ELF-1 (cell line): ENCODE measurements at places on chromosomes 6 and 20.

GRCh38 chr6:124879992-124880355 lies 82.3 kb upstream of the RNF217 start:
- no peak for DNase-seq

DNA sequence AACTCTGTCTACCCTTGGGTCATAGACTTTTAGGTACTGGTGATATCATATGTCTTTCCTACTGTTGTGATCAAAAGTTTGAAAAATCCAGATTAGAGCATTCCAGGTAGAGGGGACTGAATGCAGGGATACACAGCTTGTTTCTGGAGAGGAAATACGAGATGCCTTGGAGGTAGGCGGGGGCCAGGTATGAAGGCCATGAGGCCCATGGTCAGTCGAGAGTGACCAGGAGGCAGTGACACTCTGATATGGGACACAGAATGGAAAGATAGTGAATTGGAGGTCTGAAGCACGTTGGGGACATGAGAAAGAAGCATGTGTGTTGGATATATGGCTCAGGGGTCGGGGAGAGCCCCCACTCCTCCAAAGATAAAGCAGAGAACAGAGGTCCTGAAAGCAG lies 16.1 kb upstream of the SRSF3 start:
- no peak for DNase-seq

- DNase-seq, result no peak
Measured at GRCh38 chr20:45052698-45053429, 48.1 kb downstream of the KCNS1 start.

GRCh38 chr6:15285682-15286294 lies 39.9 kb downstream of the JARID2 start:
- no peak for DNase-seq

DNA sequence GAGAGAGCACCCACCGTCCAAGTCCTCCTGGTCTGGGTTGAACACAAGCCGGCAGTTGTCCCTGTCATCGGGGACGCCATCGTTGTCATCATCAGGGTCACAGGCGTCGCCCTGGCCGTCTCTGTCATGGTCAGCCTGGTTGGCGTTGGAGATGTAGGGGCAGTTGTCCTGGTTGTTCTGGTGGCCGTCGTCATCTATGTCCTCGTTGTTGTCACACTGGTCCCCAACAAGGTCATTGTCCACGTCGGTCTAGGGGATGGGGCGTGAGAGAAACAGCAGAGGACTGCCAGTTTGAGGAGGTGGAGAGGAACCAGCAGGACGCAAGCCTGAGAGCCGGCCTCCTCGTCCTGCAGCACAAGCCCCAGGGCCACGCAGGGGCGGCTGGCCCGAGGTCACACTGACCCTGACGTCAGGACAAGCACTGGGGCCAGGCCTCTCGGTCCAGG lies 28.5 kb downstream of the THBS2 start:
- no peak for DNase-seq

GRCh38 chr6:135179372-135179771 lies 1.7 kb upstream of the MYB start:
- DNase-seq, result no peak

- no peak for DNase-seq
Measured at GRCh38 chr20:61850926-61851900, 214.5 kb downstream of the TAF4 start.

GRCh38 chr6:138378463-138378862 lies 758 bp downstream of the SMIM28 start:
- no peak for DNase-seq

GRCh38 chr20:52481443-52481842 lies 289.9 kb upstream of the ZFP64 start:
- DNase-seq, result no peak

DNA sequence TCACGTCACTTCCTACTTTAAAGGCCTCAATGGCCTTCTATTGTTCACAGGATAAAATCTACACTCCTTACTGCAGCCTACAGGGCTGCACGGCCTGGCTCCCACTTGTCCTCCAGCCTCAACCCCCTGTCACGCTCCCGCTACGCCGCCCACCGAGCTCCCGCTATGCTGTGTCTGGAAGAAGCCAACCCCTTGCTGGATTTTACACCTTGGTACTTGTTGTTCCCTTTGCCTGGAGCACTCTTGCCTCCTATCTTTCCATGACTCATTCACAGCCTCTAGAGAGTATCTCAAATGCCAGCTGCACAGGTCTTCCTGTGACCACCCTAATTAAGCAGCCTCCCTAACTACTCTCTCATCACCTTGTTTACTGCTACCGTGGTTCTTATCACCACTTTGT lies 259.9 kb downstream of the PRKN start:
- DNase-seq, result peak; percentile 47

DNA sequence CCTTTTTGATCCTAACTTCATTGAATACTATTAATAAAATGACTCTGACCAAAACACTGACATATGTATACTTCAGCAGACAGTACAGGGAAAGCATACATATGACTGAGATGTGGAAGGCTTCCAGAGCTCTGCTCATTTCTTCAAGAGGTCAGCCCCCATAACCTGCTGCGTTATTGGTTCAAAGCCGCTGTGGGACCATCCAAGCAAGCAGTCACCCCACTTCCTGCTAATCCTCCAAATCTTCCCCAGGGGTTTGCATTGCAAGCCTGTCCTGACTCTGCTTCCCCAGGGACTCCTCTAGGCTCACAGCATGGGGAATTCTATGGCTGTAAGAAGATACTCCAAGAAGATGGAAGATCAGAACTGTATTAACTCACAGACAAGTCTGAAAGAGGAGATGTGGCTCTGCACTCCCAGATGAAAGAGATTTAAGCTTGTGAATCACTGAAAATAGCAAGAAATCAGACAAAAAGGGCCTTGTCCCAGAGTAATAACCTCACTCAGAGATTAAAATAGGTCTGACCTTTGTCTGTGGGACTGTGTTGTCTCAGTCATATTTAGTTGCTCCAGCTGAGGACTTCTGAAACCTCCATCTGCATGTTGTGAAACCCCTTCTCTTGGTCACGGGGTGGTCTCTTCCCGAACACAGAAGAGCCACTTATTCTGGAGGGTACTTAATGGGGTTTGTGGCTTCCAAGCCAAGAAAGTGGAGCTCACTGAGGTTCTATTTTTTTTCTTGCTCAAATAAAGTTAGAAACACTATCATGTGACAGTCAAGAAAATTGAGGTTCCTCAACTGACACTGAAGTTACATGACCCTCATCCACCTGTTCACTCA lies 101.5 kb upstream of the MARCKS start:
- no peak for DNase-seq

GRCh38 chr6:106608080-106608668 lies 21.1 kb downstream of the RTN4IP1 start:
- peak; percentile 28 for DNase-seq

- DNase-seq, result peak; percentile 39
Measured at GRCh38 chr20:61980647-61981583, 84.8 kb downstream of the TAF4 start.

DNA sequence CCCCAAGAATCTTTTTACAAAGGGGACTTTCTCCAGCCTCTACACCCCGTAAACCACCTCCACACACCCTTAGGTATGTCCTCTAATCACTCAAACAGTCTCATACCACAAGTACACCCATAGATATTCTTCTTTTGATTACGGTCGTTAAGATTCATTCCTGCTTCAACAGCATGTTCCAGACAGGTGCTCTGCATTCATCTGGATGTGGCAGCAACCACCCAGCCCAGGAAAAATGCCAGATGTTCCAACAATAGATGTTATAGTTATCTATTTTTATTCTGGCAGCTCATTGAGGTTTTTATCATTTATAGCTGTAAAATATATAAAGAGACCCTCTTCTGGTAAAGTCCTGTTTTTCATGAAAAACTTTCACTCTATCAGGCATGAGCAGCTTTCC lies 60.7 kb downstream of the SIM1 start:
- no peak for DNase-seq

DNA sequence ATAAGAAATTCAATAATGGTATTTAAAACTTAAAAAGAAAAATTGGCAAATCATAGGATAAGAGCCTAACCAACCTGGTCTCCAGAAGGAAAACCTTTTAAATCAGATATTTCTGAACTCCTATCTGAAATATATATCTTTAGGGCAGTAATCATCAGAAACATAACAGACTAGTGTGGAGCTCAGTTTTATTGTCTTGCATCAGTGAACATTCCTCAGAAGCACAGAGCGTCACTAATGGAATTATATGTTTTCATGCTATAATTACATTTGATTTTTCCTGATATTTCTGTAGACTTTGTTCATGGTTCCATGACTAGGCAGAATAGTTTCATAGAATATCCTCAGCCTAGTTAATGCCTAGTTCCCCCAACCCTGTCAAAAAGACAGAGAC lies 262.2 kb downstream of the EYA4 start:
- DNase-seq, result no peak

DNA sequence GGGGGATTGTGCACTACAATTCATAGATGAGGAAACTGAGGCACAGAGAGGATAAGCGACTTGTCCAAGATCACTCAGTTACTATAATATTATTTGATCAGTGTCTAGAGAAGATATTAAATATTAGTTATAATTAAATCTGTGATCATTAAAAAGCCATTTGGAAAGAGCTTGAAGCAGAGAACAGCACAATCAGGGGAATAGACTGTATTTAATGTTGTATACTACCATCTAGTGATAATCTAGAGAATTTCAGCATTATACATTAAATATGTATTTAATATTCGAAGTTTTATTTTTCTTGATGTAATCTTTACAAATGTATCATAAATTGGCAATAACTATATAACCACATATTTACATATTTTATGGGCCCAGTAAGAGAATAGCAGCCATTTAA lies 20.1 kb upstream of the MTCL3 start:
- DNase-seq, result no peak

GRCh38 chr6:114007516-114007915 lies 36.6 kb upstream of the HDAC2 start:
- DNase-seq, result peak; percentile 47

DNA sequence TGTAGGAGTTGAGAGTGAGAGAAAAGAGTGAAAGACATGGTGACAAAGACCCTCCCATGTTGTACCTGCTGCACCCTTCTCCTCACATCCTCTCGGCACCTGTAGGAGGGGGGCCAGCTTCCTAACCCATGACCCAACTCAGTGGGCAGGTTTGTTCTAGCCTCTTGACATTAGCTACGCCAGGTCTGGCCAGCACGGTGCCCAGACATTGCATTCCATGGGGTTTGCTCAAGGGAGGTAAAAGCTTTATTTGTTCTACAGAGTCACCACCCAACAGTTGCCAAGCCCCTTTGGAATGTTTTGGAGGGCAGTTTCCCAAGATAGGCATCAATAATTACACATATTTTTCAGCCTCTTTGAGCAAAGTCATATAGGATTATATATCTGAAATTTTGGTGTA lies 22.7 kb upstream of the TGM6 start:
- DNase-seq, result no peak

GRCh38 chr6:25697537-25698340 lies 45.7 kb downstream of the SCGN start:
- DNase-seq, result no peak

GRCh38 chr20:16390991-16391390 lies 182.3 kb downstream of the KIF16B start:
- no peak for DNase-seq

- DNase-seq, result no peak
Measured at GRCh38 chr6:34301408-34301807, 52.6 kb upstream of the SMIM29 start.

GRCh38 chr6:41694815-41695526 lies 40.4 kb downstream of the TFEB start:
- no peak for DNase-seq

DNA sequence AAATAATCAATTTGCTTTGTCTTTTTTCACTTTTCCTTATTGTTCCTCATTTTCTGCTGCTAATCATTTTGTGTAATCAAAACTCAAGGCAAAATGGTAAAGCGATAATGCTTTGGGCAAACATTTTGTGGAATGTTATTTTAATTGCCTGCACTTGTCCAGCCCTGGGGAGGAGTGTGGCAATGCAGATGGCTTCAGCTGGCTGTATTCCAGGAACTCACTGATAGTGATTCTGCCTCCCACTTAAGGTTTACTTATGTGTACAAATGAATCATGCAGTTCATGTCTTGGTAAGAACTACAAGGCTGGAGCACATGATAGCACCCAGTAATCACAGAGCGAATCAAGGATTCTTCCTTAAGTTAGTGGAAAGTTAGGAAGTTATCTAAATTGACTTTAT lies 107.8 kb downstream of the COL19A1 start:
- DNase-seq, result no peak

- DNase-seq, result peak; percentile 45
Measured at GRCh38 chr6:37788259-37788658, 31.3 kb upstream of the ZFAND3 start.
